Epithelial cell of proximal tubule (primary cell): ENCODE measurements at places on chromosomes 1 and 21.
A peak's percentile ranks its signal among the peaks of the same experiment; 100 is the strongest.

DNA sequence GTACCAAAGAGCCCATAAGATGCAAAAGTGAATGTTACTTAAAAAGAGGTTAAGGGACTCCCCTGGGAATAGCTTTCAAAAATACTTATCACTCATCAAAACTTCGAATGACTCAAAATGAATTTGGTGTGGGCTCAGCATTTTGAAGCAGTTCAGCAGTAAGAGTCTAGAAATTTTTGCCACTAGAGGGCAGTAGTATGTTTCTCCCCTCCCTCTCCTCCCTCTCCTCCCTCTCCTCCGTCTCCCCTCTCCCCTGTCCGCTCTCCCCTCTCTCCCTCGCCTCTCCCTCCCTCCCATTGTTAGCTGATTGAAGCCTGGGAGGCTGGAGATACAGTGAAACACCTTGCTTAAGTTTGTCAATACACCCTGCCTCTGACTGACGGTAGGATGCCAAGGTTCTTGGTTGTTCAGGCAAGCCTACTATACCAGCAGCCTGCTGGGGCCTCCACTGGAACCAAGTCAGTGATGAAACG, 70.8 kb upstream of the TENT5C start:
- peak; percentile 16 for DNase-seq

GRCh38 chr1:172220376-172220775, 200.1 kb upstream of the C1orf105 start:
- no peak for DNase-seq

DNA sequence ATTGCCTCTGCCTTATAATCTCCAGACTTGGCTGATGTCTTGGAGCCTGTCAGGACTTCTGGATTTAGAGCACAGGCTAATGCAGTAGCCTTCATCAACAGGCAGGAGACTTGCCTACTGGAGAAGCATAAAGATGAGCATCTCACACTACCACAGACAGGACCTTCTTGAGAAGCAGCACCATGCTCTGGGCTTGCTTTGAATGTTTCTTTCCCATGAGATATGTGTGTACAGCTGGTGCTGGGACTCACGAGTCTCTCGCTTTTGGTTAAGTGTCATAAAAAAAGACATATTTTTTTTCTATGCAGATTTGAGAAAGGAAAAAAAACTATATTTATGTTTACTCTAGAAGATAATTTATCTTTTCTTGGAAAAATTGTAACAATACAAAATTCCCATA, 671.3 kb downstream of the MRPL39 start:
- DNase-seq, result no peak

GRCh38 chr1:11873395-11874257, 14.9 kb upstream of the NPPB start:
- no peak for DNase-seq

GRCh38 chr1:3192361-3192760, 123.4 kb downstream of the PRDM16 start:
- no peak for DNase-seq

GRCh38 chr1:203063287-203063686, 22.5 kb downstream of the MYOG start:
- no peak for DNase-seq
